ENCODE measurements at places on chromosomes 12 and 14.

GRCh38 chr12:3225154-3225795, 148.1 kb downstream of the TSPAN9 start:
- no peak for DNase-seq

- DNase-seq: no peak
Observed at GRCh38 chr12:62865065-62865464, 69.9 kb downstream of the PPM1H start.

DNA sequence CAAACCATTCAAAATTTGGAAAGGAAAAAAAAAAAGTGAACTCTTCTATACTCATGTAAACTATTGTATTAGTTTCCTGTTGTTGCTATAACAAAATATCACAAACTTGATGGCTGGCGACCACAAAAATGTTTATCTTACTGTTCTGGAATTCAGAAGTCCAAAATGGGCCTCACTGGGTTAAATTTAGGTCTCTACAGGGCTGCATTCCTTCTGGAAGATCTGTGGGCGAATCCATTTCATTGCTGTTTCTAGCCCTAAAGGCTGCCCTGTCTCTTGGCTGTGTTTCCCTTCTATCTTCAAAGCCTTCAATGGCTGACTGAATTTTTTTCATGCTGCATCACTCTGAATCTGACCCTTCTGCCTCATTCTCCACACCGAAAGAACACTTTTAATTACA, 105.1 kb upstream of the NAV3 start:
- DNase-seq: no peak

DNA sequence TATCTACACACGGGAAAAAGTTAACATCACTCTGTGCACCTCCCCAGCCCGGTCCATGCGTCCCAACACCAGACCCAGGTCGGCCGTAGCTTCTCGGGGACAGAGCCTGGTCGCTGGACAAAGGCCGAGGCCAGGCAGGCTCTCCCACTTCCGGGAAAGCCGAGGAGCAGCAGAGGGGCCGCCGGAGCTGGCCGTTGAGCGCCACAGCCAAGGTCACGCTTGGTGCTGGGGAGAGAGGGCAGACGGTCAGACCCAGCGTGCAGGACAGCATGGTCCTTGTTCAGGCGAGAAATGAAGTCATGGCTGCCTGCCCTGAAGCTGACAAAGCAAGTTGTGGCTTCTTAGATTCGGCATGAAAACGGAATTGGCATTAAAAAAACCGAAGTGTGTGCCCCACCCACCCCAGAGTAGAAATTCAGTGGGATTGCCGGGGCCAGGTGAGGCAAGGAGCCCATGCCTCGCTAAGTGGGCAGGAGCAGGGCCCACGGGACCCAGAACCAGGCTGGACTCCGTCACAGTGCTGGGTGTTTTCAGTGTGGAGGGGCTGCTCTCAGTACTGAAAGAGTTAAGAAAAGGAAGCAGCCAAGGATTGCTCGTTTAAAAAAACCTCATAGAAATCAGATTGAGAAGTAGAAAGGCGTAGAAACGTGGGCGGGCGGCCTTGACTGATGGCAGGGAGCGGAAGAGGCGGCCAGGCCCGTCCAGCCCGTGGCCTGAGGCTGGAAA, 4.3 kb downstream of the ARL6IP4 start:
- DNase-seq: no peak

GRCh38 chr14:55221968-55222367, 30.6 kb upstream of the DLGAP5 start:
- no peak for DNase-seq

DNA sequence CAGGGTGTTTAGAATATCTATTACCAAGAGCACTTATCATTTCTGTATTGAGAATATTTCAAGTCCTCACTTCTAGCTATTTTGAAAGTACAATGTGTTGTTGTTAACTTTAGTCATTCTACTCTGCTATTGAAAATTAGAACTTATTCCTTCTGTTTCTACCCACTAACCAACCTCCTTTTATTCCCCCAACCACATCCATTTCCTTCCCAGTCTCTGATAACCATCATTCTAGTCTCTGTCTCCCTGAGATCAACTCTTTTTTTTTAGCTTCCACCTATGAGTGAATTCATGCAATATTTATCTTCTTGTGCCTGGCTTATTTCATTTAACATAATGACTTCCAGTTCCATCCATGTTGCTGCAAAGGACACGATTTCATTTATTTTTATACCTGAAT, 290.6 kb upstream of the OR4E1 start:
- DNase-seq: no peak

GRCh38 chr12:114626-115211, 48.2 kb downstream of the IQSEC3 start:
- no peak for DNase-seq

DNA sequence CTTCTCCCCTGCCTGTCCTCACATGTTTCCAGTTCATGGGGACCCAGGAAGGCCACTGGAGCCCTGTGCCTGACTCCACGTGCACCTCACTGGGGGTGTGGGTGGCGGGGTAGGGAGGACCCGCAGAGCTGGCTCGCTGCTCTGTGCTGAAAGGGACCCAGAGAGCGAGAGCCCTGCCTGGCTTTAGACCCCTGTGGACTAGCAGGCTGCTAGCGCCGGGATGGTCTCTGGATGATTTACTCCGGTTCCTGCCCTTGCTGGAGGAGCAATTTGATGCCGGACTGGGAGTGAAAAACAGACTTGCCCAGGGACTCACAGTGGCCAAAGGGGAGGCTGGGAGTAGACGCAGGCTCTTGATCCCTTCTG, 49.0 kb downstream of the NTF3 start:
- DNase-seq: no peak

- no peak for DNase-seq
Observed at GRCh38 chr14:53054457-53054856, 98.7 kb downstream of the DDHD1 start.

DNA sequence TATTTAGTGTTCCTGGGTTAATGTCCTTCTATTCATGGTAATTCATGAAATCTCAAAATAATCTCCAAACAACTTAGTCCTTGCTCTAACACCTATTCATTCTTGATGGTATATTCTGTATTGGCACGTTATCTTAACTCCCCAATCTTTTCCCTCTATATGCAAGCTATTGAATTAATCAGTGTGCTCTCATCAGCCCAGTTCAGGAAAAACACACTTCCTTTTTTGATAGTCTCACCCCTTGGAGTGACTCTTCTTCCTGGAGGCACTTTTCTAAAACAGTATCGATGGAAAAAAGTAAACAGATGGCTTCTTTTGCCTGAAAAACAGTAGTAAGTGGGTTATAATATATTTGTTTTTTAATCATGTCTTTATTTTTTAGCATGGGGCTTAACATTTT, 28.6 kb downstream of the TULP3 start:
- no peak for DNase-seq

GRCh38 chr12:109625131-109625559, 51.6 kb downstream of the MVK start:
- DNase-seq: no peak

- DNase-seq: no peak
Observed at GRCh38 chr14:71856199-71856919, 75.9 kb upstream of the RGS6 start.

DNA sequence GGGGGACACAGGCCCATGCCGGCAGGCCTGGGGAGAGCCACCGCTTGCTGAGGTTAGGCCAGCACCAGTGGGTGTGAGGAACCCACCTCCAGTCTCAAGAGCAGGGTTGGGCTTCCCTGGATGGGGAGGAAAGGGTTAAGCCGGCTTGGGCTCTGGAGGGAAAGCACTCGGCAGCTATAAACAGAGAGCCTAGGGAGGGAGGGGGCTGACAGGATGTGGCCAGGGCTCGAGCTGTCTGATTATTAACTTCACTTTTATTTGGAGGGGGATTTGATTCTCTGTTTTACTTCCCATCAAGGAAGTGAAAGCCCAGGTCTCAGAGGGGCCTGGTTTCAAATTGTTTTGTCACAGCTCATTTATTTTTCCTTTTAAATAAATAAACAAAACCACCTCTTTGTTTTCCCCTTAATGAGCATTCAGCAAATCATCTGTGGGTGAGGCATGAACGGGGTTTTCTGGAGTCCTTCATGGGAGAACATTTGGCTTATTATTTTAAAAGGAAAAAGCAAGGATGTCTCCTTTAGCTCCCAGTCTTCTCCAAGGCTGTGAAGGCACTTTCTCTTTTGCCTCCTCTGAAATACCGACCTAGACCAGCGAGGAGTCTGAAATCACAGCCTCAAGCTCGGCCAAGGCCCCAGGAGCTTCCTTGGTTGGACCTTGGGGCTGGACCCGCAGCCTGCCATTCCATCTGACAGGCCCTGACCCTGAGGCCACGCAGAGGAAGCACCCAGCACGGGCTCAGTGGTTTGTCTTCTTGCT, 21.9 kb upstream of the ZFP36L1 start:
- no peak for DNase-seq

- no peak for DNase-seq
Observed at GRCh38 chr12:67096533-67097318, 172.4 kb upstream of the CAND1 start.

- no peak for DNase-seq
Observed at GRCh38 chr12:30691122-30691879, 4.4 kb downstream of the IPO8 start.

- no peak for DNase-seq
Observed at GRCh38 chr12:68349220-68349621, 17.1 kb upstream of the MDM1 start.

DNA sequence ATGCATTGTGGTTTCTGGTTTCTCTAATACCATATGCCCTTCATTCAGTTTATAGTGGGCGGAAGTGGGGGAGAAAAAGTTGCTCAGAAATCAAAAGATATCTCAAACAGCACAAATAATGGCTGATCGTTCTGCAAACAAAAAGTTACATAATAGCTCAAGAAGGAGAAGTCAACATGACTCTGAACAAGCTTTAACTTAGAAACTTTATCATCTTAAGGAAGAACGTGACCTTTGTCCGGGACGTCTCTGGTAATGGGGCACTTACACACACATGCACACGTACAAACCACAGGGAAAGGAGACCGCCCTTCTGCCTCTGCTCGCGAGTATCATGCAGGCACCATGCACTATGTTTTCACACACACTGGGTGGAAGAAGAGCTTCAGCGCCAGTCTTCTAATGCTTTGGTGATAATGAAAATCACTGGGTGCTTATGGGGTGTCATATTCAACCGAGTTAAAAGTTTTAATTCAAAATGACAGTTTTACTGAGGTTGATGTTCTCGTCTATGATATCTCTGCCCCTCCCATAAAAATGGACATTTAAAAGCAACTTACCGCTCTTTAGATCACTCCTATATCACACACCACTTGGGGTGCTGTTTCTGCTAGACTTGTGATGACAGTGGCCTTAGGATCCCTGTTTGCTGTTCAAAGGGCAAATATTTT, 4.7 kb downstream of the FOS start:
- no peak for DNase-seq

DNA sequence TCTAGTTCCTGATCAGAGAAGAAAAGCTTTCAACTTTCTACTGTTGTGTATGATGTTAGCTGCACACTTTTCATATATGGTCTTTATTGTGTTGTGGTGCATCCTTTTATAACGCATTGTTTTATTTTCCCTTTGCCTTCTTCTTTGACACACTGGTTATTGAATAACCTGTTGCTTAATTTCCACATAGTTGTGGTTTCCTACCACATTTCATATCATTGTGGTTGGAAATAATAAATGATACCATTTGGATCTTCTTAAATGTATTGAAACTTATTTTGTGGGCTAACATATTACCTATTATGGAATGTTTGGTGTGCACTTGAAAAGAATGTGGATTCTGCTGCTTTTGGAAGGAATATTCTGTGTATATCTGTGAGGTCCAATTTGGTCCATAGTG, 64.9 kb downstream of the GPHN start:
- no peak for DNase-seq

- no peak for DNase-seq
Observed at GRCh38 chr14:103869406-103870143, 22.2 kb upstream of the PPP1R13B start.

DNA sequence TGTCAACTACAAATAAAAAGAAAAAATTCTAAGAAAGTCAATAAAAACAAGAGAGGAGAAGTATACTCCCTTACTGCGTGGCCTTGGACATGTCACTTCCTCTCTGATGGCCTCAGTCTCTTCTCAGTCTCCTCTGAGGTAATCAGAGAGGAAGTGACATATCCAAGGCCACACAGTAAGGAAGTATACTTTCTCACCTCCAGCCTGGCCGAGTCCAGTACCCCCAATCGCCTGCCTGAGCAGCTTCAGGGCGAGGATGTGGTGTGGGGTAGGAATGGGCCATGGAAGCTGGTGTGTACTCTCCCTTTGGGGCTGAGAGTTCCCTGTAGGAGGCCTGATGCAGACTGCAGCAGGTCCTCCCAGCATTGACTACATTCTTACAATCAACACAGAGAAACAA, 15.8 kb downstream of the VDR start:
- DNase-seq: no peak

GRCh38 chr12:123723765-123724164, 11.6 kb downstream of the ATP6V0A2 start:
- no peak for DNase-seq

DNA sequence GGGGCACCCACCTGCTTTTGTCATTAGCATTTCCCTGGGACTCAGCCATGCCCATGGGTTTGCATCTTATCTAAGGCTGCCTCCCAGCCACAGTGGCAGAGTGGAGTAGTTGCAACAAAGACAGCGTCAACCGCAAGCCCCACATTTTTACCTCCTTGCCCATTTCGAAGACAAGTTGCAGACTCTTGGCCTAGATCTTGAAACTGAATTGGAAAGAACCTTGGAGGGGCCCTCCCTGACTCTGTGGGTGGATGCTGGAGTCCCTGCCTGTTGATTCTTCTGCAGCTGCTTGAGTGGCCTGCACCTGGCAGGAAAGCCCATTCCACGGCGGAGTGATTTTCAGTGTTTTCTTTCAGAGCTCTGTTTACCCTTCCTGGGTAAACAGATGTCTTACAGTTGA, 309.0 kb downstream of the VRK1 start:
- DNase-seq: no peak

DNA sequence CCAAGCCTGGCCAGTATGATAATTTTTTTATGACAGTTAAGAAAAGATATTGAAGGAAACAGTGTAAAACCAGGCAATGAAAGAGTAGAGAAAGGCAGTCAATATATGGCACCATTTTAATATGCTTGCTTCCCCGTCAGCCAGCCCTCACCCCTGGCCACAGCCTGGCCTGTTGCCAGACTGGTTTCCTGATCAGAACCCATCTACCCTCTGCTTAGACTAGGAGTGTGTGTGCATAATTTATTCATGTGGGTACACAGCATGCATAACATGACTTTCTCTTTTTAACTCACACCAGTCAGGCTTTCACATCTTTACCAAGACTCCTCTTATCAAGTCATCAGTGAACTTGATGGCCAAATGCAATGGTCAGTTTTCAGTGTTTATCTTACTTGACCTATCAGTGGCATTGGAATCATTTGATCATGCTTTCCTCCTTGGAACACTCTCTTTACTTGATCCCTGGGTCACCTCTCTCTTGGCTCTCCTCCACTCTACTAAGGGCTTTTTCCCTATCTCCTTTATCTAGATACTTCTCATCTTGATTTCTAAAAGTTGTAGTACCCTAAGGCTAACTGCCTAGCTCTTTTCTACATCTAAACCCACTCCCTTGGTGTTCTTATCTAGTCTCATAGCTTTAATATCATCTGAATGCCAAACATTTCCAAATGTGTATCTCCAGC, 10.0 kb upstream of the GPR19 start:
- no peak for DNase-seq

Measured in stimulated activated CD4-positive, alpha-beta T cell treated with anti-CD3 and anti-CD28 coated beads, Interleukin-15, amount 100 ng/mL, for 1 hour (primary cell).